Neural crest cell (in vitro differentiated cells): ENCODE measurements at places on chromosomes 6 and 20. TPM values are rescaled to one million over a fixed set of nuclear protein-coding genes. Genes with fewer than 3 reads are reported as not detected.

DNA sequence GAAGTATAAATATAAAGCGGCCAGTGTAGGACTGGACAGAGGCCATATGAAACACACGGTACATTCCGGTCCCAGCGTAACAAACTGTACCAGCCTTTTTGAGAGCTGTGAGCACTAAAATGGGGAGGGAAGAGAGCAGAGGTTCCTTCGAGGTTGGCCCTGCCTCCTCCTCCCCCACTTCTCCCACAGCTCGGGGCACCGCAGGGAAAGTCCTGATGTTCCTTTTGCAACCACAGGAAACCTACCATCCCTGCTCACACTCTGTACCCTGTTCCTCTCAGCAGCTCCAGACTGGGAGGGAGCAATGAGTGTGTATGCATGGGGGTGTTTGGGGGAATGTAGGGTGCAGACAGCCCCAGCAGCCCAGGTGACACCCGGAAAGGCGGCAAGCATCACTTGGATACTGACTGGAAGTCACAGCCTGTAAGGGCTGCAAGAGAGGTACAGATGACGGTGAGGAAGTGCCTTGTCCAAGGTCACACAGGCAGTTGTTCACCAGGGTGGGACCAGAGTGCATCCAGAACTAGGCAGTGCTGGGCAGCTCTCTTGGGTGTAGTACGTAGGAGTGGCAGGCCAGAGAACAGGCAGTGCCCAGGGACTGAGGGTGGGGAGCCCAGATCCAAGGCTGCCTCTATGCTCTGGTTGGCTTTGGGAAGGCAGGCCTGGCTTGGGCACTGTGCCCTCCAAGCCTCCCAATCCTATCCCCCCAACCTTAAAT lies 11.0 kb upstream of the ARMC12 start:
- H3K27ac ChIP-seq, result peak overlapping the region; percentile 71
- DNase-seq, result no peak
- no peaks in the 10 kb centered on the region for H3K36me3 ChIP-seq
- no peaks in the 10 kb centered on the region for H3K27me3 ChIP-seq

GRCh38 chr6:110738899-110739365 lies 76.3 kb downstream of the CDK19 start:
- no peak for DNase-seq
- no peaks in the 10 kb centered on the region for H3K27me3 ChIP-seq
- H3K4me3 ChIP-seq, result no peak overlapping the region
- peaks cover 34% of the 10 kb centered on the region for H3K36me3 ChIP-seq
- no peaks in the 10 kb centered on the region for H3K4me1 ChIP-seq
- H3K27ac ChIP-seq, result peak overlapping the region; percentile 27

- H3K36me3 ChIP-seq, result peaks cover 10% of the 10 kb centered on the region
- no peak overlapping the region for H3K4me3 ChIP-seq
- DNase-seq, result no peak
- no peaks in the 10 kb centered on the region for H3K27me3 ChIP-seq
- H3K4me1 ChIP-seq, result peaks cover 47% of the 10 kb centered on the region
These were observed 223.3 kb downstream of the TMEM242 start for GRCh38 chr6:157099912-157100593.

DNA sequence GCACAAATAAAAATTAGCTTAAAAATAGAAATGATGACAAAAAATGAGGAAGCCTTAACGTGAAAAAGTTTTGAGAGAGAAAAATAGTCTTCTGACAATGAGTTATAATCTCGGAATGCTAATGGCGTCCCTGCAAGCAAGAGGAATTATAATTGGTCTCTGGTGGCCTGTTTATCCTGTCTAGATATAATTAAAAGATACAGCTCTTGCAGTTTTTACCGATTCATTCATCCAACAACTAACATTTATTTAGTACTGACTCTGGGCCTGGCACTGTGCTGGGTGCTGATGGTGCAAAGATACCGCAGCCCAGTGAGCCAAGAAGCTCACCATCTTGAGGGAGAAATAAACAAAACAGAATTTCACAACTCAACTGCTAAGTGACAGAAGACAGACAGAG lies 31.6 kb upstream of the ANKRD60 start:
- no peak for DNase-seq
- no peaks in the 10 kb centered on the region for H3K27me3 ChIP-seq
- H3K27ac ChIP-seq, result no peak overlapping the region
- peaks cover 3% of the 10 kb centered on the region for H3K36me3 ChIP-seq
- no peak overlapping the region for H3K4me3 ChIP-seq
- H3K4me1 ChIP-seq, result no peaks in the 10 kb centered on the region

- DNase-seq, result no peak
- H3K4me1 ChIP-seq, result peaks cover 50% of the 10 kb centered on the region
- H3K36me3 ChIP-seq, result no peaks in the 10 kb centered on the region
- no peak overlapping the region for H3K4me3 ChIP-seq
- H3K27me3 ChIP-seq, result no peaks in the 10 kb centered on the region
These were observed 138.0 kb upstream of the EEF1E1 start for GRCh38 chr6:8240301-8240700.

DNA sequence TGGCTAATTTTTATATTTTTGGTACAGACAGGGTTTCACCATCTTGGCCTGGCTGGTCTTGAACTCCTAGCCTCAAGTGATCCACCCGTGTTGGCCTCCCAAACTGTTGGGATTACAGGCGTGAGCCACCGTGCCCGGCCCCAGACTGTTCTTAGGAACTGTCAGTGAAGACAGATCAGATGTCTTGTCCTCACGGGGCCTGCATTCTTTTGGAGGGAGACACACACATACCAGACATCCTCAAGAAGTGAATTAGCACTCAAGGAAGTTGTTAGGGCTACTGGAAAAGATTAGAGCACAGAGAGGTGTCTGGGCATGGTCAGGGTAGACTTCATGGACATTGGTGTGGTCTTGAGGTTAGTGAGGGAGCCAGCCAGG lies 10.3 kb upstream of the LPIN3 start:
- no peak overlapping the region for H3K27ac ChIP-seq
- no peaks in the 10 kb centered on the region for H3K36me3 ChIP-seq
- peaks cover 6% of the 10 kb centered on the region for H3K4me1 ChIP-seq
- H3K27me3 ChIP-seq, result no peaks in the 10 kb centered on the region

GRCh38 chr6:49651239-49651638 lies 14.6 kb upstream of the RHAG start:
- no peak overlapping the region for H3K27ac ChIP-seq
- H3K4me1 ChIP-seq, result no peaks in the 10 kb centered on the region

DNA sequence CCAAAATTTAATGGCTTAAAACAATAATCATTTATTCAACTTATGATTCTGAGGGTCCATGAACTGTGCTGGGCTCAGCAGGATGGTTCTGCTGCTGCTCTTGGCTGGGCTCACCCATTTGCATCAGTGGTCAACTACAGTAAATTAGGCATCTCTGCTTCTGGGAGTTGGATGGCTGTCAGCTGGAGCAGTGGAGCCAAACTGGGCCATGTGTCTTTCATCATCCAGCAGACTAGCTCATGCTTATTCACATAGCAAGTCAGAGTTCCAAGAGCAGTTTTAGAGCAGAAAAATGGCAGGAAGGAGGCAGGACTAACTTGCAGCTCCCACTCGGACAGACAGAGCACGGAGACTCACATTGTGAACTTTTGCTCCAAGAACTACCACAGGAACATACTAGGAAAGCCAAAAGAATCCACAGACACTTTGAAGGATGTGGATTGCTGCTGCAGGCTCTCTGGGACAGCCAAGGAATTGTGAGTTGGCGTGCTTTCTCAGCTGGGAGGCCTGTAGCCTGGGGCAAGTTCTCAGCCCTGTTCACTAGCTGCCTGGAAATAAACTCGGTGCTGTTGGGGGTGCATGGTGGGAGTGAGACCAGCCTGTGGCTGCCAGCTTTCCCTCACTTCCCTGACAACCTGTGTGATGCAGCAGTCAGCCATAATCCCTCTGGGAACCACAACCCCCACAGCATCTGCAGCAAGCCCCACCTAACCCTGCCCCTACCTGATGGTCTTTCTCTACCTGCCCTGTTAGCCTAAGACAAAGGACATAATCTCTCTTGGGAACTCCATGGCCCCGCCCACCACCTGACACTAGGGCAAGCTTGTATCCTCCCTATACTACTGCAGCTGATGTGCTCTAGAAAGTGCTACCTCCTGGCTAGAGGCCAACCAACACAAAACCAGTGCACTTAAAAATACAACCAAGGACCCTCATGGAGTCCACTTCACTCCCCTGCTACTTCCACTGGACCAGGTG lies 129.0 kb downstream of the JPH2 start:
- no peak for DNase-seq
- no peaks in the 10 kb centered on the region for H3K27me3 ChIP-seq
- H3K27ac ChIP-seq, result no peak overlapping the region
- no peaks in the 10 kb centered on the region for H3K4me1 ChIP-seq
- H3K4me3 ChIP-seq, result no peak overlapping the region

DNA sequence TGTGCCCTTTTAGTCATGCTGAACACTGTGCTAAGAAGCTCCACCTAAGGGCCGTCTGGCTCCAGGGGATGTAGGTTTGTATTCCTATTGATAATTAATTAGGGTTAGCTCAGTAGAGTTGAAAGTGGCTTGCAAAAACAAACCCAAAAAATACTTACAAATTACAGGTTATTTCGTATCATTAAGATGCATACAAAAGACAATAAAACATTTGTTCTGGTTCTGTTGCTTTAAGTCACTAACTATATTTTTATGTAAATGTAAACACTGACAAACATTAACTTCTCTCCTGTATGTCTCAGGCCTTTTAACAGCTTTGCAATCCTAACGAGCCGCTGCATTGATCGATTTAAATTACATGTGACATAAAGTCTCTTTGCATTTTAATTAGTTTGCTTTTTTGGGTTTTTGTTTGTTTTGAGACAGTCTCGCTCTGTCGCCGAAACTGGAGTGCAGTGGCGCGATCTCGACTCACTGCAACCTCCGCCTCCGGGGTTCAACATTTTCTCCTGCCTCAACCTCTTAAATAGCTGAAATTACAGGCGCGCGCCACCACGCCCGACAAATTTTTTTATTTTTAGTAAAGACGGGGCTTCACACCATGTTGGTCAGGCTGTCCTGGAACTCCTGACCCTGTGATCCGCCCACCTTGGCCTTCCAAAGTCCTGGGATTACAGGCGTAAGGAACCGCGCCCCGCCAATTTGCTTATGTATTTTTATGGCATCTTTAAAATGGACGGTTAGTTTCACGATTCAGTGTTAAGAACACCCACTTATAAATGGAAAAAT lies 110.9 kb downstream of the HFE start:
- H3K36me3 ChIP-seq, result peaks cover 9% of the 10 kb centered on the region
- H3K27ac ChIP-seq, result peak overlapping the region; percentile 98
- DNase-seq, result no peak
- H3K27me3 ChIP-seq, result peaks cover 24% of the 10 kb centered on the region
- peak overlapping the region; percentile 98 for H3K4me3 ChIP-seq

DNA sequence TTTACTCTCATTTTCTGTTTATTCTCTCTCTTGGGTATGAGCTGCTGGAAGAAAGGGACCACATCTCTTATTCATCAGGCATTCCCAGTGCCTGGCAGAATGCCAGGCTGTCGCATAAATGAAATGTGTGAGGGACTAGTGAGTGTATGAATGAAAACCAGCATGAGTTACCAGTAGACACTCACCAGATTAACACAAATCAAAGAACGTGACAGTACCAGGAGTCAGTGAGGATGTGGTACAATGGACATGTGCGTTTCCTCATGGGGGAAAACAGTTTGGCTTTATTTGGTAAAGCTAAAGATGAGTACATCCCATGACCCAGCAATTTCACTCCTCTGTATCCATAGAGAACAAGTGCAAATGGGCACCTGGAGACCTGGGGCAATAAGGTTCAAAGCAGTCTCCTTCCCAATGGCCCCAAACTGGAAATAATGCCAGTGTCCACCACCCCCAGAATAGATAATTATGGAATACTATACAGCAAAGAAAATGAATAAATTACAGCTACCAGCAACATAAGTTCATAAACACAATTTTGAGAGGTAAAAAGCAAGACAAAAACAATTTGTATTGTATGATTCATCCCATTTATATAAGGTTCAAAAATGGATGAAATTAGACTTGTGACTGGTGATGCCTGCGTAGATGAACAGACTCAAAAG lies 93.3 kb downstream of the CDH22 start:
- no peaks in the 10 kb centered on the region for H3K36me3 ChIP-seq
- H3K27me3 ChIP-seq, result peaks cover 15% of the 10 kb centered on the region
- H3K4me1 ChIP-seq, result peaks cover 7% of the 10 kb centered on the region
- no peak overlapping the region for H3K4me3 ChIP-seq
- DNase-seq, result no peak

Gene HLA-DRB1
- 0.66 and 0.84 TPM in 2 replicates for total RNA-seq

Gene LRRN4
- not detected in 2 replicates for total RNA-seq

Gene C6orf141
- total RNA-seq, result 0.89 and 1.0 TPM in 2 replicates

Gene SLC17A9
- total RNA-seq, result 1.2 and 1.4 TPM in 2 replicates

Gene FAM83C
- not detected in 2 replicates for total RNA-seq
